Stomach (tissue), 19 donors: ENCODE measurements at places on chromosomes 5 and 9. TPM values are rescaled to one million over a fixed set of nuclear protein-coding genes. Genes with fewer than 3 reads are reported as not detected.

- no peak for DNase-seq
These were observed 31.2 kb downstream of the HMCN2 start for GRCh38 chr9:130296783-130297055.

PAIP1 gene
- 93.6 TPM for total RNA-seq

DNA sequence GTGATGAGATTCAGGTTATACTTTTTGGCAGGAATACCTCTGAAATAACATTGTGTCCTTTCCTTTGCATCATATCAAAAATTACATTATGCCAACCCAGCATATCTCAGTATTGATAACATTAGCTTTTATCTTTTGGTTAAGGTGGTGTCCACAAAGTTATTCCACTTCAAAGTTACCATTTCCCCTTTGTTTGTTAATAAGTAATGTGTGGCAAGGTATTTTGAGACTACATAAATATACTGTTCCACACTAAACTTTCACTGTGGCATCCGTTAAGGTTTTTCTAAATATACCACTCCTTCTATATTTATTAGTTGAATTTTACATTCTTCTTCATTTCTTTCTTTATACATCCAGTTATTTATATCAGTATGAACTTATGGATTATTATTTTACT is 14.1 kb upstream of the ARHGEF37 start:
- no peak for DNase-seq

- DNase-seq: no peak
These were observed 165.0 kb downstream of the DAB2IP start for GRCh38 chr9:121816449-121816817.

- no peak for DNase-seq
These were observed 13.9 kb downstream of the PCBD2 start for GRCh38 chr5:134918861-134919260.

DAB2IP gene
- 32.1 TPM for total RNA-seq

TUSC1 gene
- 143 TPM for total RNA-seq
